ENCODE measurements at places on chromosomes 5 and 9. TPM values are rescaled to one million over a fixed set of nuclear protein-coding genes. Genes with fewer than 3 reads are reported as not detected.

The HAVCR2 gene
- 0.07 TPM for polyA plus RNA-seq

The IL5 gene
- not detected for polyA plus RNA-seq

GRCh38 chr5:133709209-133709725 lies 96.9 kb upstream of the FSTL4 start:
- DNase-seq = no peak

- DNase-seq = no peak
These were observed 29.7 kb downstream of the PDE4D start for GRCh38 chr5:59863777-59864176.

DNA sequence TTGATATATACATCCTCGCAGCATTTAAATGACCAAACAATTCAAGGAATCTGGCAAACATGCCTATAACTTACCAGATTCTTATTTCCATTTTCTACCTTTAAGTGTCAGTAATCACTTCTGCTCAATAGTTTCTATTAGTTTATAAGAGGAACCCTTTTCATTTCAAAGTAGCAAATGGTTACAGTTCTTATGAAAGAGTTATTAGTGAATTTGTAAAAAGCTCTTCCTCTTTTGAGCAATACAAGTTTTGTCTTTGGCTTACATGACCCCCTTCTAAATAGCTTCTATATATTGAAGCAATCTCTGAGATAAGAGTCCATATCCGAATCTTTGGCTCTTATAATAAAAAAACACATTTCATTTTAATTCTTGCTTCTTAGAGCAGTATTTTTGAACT lies 42.0 kb downstream of the ELL2 start:
- no peak for DNase-seq

Measured in GM23338 (cell line).